Right cardiac atrium (tissue), 5 donors: ENCODE measurements at places on chromosomes 2 and 18. TPM values are rescaled to one million over a fixed set of nuclear protein-coding genes. Genes with fewer than 3 reads are reported as not detected.

- no peak for DNase-seq
These were observed 54.5 kb downstream of the RASGRP3 start for GRCh38 chr2:33530690-33531548.

GRCh38 chr2:148764815-148765214 is 110.2 kb upstream of the KIF5C start:
- DNase-seq = no peak

DNA sequence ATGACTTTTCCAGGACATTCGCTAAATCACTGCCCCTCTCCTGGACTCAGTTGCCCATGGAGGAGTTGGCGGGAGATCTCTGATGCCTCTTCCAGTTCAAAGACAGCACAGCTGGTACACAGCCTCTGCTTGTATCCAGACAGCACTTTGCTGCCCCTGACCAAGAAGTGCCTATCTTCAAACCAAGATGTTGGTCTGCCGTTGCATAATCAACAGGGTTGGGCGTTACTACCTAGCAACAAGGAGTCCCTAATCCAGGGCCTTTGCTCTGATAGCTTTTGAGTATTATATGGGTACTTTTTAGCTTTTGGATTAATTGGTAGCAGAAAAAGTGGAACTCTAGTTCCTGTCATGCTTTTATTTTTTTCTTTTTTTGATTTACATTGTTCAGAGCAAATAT is 166.6 kb downstream of the FAM210A start:
- no peak for DNase-seq

- no peak for DNase-seq
These were observed 15.0 kb upstream of the FMNL2 start for GRCh38 chr2:152319822-152320570.

DNA sequence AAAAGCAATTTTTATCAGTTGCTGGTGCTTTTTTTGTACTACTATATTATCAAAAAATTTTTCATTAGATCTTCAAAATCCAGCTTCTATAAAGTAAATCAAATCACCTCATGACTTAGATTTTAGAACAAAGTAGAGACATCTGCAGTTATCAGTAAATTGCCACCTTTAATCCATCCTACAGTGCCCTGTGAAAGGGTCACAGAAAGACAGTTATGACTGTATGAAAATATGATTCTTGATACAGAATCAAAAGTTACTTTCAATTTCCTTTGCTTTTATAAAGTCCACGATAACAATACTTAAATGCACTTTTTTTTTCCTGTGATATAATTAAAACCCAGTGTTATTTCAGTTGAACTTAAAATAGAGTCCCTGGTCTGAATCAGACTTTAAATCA is 61.4 kb downstream of the PRPF40A start:
- no peak for DNase-seq

GRCh38 chr2:199356412-199356811 is 101.3 kb downstream of the SATB2 start:
- no peak for DNase-seq

DNA sequence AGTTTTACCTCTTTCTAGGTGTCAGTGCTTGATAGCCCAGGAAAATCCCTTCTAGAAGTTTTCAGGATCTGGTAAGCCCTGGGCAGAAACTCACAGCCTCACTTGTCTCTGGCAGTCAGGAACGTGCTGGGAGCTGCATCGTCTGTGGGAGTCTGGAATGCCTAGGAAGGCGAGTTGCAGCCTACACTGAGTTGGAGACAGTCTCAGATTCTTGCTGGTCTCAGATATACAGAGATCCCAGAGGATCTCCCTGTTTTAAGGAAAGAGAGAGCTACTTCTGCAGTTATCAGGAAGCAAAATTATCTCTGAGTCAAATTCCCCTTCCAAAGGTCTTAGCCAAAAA is 104.4 kb upstream of the CDC42EP3 start:
- DNase-seq = no peak

GRCh38 chr2:207515671-207516070 is 14.1 kb upstream of the CREB1 start:
- no peak for DNase-seq

DNA sequence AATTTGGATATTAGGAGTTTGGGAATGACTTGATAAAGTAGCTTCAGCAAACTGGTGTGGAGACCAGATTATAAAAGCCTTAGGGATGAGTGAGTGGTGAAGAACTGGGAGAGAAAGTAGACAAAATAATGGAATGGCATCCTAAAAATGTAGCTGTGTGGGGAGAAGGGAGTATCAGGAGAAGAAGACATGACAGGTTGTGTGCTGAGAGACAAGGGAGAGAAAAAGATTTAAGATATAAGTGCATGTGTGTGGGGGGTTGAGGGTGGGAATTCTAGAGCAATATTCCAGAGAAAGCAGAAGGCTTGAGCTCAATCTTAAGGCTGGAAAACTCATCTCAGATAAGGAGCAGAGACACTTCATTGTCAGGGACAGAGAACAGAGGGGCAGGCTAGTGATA is 159.5 kb downstream of the HNMT start:
- DNase-seq = no peak

DNA sequence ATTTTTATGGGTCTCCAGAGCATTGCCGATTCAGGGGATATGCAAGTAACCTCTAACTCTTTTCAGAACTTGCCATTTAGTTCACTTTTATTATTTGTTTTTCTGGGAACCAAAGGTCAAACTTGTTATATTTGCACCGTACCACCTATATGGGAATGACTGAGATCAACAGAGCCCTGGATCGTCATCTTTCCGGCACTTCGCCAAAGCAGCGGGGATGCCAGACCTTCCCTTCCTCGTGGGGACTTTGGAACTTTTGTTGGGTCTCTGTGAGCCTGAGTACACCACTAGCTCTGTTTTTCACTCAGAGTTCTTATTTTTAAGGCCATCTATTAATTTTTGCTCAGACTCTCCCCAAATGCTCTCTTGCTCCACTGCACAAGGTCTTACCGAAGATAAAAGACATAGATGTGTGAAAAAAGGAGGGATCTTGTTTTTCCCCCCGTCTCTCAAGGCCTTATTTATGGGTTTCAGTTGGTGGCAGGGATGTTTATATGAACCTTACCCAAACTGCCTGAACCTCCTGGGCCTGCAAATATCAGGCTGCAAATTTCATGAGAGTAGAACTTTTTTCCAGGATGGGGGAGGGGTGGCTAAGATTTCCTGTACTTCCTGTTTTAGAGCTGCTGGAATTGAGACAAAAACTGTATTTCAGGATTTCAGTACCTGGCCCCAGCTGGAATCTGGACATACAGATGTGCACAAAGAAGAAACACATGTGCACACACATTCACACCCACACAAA is 350.3 kb downstream of the HRH4 start:
- DNase-seq = no peak

- no peak for DNase-seq
These were observed 277.1 kb downstream of the PIEZO2 start for GRCh38 chr18:10872304-10872703.

DNA sequence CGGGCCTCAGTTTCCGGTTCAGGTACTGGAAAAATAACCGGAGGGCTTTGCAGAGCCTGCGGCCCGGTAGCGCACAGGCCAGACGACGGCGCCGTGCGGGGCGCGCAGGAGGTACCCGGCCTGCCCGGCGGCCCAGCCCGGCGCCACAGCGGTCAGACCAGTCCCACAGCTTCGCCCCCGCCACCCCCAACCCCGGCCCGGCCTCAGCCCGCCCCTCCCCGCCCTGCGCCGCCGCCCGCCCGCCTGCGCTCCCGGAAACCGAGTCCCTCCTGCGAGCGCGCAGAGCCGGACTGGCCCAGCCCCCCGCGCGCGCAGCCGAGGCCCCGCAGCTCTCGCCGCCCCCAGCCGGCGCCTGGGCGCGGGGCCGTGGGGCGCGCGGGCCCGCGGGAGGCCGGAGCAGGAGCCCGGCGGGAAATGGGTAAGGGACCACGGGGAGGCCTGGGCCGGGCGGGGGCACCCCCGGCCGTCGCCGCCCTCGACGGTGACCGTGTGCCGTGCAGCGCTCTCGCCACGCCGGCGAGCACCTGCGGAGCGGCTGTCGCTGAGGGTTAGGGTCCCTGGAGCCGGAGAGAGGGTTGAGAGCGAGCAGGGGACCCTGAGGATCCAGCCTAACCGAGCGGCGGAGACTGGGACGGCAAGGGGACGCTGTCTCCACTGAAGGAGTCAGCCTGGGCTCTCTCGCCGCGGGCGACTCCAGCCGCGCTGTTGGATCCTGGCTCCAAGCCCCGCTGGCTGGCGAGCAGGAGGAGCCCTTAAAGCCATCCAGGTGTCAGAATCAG is 16.5 kb upstream of the PSD4 start:
- DNase-seq = no peak

- DNase-seq = no peak
These were observed 253.9 kb upstream of the SIX2 start for GRCh38 chr2:45263147-45263546.

GRCh38 chr2:863732-864450 is 86.8 kb upstream of the SNTG2 start:
- no peak for DNase-seq

- no peak for DNase-seq
These were observed 84.1 kb upstream of the RASGRP3 start for GRCh38 chr2:33392366-33392765.

DNA sequence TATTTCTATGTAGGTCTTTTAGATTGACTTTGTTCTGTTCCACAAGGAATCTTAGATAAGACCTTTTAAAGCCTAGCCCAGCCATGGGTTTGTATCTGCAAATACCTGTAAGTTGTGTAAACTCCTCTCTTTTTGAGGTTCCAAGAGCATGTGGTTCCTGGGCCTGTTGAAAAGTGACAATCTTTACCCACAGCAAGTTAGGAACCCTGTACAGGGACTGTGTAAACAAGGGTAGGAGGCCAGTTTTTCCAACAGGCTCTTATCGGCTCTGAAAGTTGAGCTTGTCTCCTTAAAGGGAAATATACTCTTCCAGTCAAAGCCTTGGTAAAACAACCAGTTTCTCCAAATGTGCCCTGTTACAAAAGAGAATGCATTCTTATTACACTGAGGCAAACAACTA is 15.3 kb upstream of the ASXL3 start:
- no peak for DNase-seq

GRCh38 chr18:3966246-3966641 is 488.9 kb downstream of the DLGAP1 start:
- DNase-seq = no peak

DNA sequence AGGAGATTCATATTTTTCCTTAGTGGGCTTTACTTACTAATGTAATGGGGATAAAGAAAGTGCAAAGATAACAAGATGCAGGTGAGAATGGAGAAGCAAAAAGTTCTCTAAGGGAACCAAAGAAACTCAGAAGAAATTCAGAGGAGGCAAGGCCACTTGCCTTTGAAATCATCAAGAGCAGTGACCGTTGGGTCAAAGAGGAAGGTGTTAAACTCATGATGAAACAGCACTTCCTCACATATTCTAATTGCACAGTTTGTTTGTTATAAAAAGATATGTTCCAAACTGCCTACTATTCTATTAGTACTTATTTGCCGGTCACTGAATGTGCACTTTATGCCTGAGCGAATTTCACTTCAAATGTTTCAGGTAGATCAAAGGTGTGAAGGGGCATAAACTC is 975.1 kb downstream of the BCL11A start:
- DNase-seq = no peak

DNA sequence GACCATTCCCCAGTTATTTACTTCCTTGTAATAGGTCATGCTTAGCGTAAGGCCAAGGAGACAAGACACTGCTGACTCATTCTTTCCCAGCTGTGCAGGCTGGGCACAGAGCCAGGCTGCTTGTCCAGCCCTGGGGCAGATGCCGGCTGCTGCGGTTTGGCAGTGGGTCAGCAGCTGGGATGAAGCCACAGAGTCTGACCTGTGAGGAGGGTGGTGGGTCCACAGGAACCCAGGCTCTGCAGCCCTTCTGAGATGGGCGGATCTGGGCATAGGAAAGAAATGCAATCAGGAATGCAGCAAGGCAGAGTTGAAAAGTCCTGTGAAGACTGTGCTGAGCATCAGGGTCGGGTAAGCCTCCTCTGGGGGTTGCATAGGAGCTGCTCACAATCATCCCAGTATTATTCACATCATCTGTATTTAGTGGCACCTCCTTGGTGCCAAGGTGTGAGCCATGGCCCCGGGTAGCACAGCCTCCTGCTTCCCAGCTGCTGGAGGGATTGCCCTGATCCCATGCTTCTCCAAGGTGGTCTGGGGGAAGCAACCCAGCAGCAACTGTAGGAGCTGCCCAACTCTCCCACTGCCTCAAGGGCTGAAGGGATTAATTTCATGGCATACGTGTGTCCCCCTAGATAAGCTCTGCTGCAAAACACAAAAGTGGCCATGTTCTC is 139.0 kb downstream of the DDX1 start:
- DNase-seq = peak; percentile 99

- DNase-seq = no peak
These were observed 317.2 kb upstream of the CDH2 start for GRCh38 chr18:28494151-28494550.

- no peak for DNase-seq
These were observed 5.6 kb downstream of the WNT10A start for GRCh38 chr2:218885981-218886947.

DNA sequence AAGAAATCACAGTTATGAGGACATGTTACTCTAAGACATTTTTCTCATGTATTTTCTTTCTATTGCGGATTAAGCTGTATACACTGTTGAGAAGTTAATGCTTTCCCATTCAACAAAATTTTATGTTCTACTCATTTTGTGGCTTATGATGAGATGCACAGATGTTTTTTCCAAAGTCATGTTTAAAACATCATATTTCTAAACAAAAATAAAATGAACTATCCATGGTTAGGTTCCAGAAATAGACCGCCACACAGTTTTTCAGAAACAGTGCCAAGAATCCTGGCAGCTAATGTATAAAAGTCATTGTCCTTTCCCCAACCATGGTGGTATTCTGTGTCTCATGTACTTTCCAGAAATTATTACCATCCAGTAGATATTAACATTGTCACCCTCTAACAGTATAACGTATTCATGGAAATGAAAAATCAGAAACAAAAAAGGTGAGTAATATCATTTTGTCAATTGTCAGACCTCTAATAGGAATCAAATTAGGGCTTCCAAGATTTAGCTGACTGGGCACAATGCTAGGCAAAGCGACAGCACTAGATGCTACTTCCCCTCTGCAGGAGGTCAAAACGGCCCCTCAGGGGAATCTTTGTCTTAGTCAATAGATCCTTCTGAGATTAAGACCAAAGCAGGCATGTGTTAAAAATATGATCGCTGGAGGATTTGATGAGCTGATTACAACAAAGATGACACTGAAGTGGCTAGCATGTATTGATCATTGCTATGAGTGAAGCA is 54.4 kb upstream of the ZNF397 start:
- no peak for DNase-seq

- peak; percentile 78 for DNase-seq
These were observed 1.6 kb downstream of the SLC66A2 start for GRCh38 chr18:79949697-79950487.

Gene LIMS3
- total RNA-seq = 8.7 TPM

Gene UGT1A4
- not detected for total RNA-seq

Gene ARHGAP15
- 6.2 TPM for total RNA-seq

Gene UGT1A5
- total RNA-seq = not detected

Gene YES1
- total RNA-seq = 22.4 TPM

Gene PAPOLG
- 9.0 TPM for total RNA-seq

Gene DYSF
- total RNA-seq = 42.1 TPM

Gene MLPH
- total RNA-seq = 162 TPM

Gene CNDP2
- total RNA-seq = 52.1 TPM

Gene FZD7
- total RNA-seq = 23.9 TPM

Gene MC5R
- not detected for total RNA-seq

Gene CD302
- 33.7 TPM for total RNA-seq

Gene SOWAHC
- 2.5 TPM for total RNA-seq

Gene UGT1A6
- not detected for total RNA-seq

Gene CPSF3
- total RNA-seq = 14.1 TPM
